Activated CD4-positive, alpha-beta T cell treated with anti-CD3 and anti-CD28 coated beads, Interleukin-10, Interleukin-2, amounts not matched to agents 100 ng/mL and 50 ng/mL, durations not matched to agents 16 hours and 8 hours (primary cell): ENCODE measurements at places on chromosomes 5 and 9.

DNA sequence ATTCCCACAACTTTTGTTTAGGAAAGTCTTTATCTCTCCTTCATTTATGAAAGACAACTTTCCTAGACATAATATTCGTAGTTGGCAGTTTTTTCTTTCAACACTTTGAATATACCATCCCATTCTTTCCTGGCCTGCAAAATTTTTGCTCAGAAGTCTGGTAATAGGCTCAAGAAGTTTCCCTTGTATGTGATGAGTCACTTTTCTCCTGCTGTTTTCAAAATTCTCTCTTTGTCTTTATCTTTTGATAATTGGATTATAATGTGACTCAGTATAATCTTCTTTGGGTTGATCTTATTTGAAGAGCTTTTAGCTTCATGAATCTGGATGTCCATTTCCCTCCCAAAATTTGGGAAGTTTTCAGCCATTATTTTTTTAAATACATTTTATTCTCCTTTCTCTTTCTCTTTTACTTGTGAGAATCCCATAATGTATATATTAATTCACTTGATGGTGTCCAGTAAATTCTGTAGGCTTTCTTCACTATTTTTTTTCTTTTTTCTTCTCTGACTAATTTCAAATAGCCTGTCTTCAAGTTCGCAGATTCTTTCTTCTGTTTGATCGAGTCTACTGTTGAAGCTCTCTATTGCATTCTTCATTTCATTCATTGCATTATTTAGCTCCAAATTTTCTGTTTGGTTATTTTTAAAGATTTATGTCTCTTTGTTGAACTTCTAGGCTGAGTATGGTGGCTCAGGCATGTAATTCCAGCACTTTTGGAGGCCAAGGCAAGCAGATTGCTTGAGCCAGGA lies 37.3 kb upstream of the CKS2 start:
- DNase-seq: no peak

DNA sequence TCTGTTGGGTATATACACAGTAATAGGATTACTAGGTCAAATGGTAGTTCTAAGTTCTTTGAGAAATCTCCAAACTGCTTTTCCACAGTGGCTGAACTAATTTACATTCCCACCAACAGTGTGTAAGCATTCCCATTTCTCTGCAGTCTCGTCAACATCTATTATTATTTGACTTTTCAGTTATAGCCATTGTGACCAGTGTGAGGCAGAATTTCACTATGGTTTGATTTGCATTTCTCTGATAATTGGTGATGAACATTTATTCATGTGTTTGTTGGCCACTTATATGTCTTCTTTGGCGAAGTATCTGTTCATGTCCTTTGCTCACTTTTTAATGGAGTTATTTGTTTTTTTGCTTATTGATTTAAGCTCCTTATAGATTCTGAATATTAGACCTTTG lies 596.2 kb upstream of the DAB2 start:
- DNase-seq: no peak

GRCh38 chr5:27130587-27130986 lies 92.2 kb upstream of the CDH9 start:
- no peak for DNase-seq

DNA sequence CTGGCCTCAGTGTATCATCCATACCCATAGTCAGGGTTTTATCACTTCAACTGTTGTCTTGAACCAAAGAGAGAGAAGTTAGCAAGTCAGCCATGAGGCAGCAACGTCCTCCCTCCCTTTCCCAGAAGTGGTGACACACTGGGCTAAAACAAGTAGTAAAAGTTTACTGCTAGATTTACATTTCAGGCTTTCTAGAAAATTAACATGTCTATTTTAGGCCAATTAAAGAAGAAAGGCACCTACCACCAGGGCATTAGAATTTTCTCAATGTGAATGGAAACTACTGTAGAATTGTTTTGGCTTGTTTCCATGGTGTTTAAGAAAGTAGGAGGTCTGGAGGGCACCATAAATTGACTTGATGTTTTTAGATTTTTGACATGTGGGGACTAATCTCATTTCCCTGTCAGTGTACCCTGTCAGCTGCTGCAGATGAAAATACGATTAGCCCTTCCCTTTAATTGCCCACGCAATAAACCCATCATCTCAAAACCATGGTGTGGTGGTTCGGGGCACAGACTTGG lies 121.8 kb upstream of the ELL2 start:
- peak; percentile 44 for DNase-seq

GRCh38 chr5:71887680-71888079 lies 168.6 kb downstream of the CARTPT start:
- peak; percentile 78 for DNase-seq

DNA sequence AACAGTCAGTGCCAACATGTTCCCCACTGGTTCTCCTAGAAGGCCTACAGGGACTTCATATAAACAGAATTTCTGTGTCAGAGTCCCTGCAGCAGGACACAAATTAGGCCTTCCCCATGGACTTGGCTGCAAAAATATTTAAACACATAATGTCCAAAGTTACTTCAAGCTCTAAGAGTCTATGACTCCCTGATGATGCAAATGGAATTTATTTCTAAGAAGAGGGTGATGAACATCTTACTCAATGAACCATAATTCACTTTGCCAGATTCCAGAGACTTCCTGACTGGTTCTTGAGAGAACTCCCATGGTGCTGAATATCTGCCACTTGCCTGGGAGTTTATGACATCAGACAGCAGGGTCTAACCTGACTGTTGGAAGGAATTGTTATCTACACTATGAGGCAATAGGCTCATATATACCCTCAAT lies 32.7 kb upstream of the ADRA1B start:
- no peak for DNase-seq

- DNase-seq: no peak
These were observed 22.8 kb upstream of the RPL26L1 start for GRCh38 chr5:172936401-172936800.

DNA sequence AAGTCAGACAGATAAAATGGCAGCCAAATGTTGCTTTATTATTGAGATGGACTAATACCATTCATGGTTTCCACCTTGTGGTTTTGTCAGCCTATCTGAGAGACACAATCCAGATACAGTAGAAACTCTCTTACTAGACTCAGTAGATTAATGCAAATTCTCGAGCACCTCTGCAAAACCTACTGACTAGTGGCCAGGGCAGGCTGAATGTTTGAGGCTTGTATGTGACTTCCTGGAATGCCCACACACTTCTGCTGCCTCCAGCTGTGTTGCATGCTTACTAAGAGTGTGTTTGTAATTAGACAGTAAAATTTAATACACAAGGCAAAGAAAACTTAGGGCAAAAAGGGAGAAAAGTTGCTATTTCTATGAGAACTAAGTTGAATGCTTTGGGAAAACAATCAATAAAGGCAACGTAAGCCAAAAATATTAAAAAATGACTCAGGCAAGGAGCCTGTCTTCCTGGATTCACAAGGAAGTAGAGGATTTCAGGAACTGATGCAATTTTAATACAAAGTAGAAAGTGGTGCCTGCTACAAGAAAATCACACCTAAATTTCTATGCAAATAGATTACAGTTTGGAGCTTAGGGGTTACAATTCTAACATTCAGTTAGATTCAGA lies 30.2 kb upstream of the CCNG1 start:
- DNase-seq: no peak

GRCh38 chr5:167912941-167913665 lies 378.3 kb upstream of the WWC1 start:
- DNase-seq: no peak

- DNase-seq: no peak
These were observed 62.9 kb downstream of the INSL6 start for GRCh38 chr9:5122516-5122915.

DNA sequence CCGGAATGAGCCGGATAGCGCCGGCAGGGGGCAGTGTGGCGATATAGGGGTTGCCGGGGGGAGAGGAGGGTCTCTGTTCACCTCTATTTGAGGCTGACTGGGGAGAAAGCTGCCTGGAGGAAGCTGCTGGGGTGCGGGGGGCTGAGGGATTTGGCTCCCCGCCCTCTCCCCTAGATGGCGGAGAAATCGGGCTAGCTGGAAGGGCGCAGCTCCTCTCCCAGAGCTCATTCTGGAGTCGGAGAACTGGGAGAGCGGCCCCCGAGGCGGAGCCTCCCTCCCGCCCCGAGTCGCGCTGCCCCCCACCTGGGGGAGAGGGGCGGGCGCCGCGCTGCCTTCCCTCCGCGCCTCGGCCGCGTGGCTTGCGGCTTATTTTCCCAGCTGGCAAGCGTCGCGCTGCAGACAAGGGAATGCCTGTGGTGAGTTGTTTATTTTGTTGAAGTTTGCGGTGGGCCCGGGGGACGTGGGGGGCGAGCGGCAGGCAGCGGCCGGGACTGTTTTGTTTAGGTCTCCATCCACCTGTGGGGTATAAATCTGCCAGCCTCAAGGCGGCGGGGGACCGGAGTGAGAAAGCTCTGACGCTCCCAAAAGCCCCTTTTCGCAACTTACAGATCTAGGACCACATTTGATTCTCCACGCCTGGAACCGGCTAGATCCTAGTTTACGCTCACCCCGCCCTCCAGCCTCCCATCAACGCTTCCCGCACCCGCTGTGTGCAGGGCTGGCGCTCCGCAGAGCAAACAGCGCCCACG lies 4.1 kb upstream of the RGMB start:
- DNase-seq: peak; percentile 41

- peak; percentile 33 for DNase-seq
These were observed 155.8 kb upstream of the ZNF608 start for GRCh38 chr5:124902097-124902821.

GRCh38 chr5:142692321-142692894 lies 6.5 kb upstream of the FGF1 start:
- DNase-seq: no peak

- DNase-seq: no peak
These were observed 206.5 kb downstream of the PAX5 start for GRCh38 chr9:36827593-36827992.

GRCh38 chr5:142981886-142982820 lies 212.0 kb downstream of the ARHGAP26 start:
- DNase-seq: no peak

GRCh38 chr9:14096258-14096922 lies 217.6 kb downstream of the NFIB start:
- DNase-seq: no peak

- no peak for DNase-seq
These were observed 10.9 kb upstream of the CARNMT1 start for GRCh38 chr9:75039009-75039408.

DNA sequence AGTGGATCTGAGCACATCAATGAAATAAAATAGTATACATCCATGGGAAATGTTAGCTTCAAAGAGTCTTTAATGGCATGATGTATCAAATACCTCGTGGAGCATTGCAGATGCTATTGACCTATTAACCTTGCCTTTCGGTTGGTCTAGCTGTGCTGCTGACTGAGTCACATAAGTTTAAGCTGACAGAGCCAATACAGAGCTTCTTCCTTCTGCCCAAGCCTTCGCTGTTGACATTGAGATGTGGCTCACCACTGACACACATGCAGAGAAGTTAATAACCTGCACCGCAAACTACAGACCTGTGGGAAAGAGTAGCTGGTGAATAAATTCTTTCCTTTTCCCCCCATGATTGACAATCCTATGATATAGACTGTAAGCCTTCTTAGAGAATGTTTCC lies 78.2 kb downstream of the LURAP1L start:
- no peak for DNase-seq

DNA sequence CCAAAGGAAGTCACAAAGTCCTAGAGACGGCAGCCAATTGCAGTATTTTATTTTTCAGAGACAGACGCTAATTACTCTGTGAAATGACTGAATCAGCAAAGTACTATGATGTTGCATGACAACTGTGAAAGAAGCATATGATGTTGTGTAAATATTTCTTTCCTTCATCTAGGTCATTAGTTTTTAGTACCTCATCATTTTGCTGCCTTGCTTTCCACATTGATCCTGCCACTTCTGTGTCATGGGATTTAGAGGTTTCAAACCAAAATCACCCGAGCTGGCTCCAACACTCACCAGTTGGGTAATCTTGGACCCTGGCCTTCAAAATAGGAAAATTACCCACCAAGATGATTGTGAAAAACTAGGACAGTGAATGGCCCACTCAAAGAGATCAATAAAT lies 585.2 kb downstream of the ACTL7B start:
- no peak for DNase-seq

DNA sequence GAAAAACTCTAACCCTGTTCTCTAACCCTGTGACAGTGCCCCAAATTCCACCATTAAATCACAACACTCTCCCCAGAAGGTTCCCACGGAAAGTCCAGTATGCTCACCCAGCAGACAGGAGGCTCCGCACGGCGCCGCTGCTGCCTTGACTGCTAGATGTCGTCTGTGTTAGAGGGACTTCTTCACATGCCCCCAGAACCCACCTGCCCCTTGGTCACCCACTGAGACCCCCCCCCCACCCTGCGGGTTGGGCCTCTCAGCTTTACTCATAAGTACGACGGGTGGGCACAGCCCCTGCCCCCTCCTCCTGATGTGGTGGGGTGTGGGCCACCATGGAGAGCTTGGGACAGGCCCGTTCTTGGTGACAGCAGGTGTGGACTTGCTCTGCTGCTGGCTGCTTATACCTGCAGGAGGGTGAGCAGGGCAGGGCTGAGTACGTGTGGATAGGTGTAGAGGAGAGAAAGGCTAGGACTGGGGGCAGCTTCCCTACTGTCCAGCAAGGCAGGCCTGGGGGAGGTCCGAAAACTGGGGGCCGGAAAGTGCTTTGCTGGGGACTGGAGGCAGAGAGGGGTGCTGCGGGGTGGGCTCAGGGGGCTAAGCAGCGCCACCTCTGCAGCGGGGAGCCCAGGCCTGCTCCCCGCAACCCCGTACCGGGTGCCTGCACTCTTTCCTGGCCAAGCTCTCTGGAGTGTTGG lies 57.5 kb upstream of the OLFM1 start:
- no peak for DNase-seq

- DNase-seq: peak; percentile 44
These were observed 1.0 kb downstream of the ANKH start for GRCh38 chr5:14870337-14871213.

DNA sequence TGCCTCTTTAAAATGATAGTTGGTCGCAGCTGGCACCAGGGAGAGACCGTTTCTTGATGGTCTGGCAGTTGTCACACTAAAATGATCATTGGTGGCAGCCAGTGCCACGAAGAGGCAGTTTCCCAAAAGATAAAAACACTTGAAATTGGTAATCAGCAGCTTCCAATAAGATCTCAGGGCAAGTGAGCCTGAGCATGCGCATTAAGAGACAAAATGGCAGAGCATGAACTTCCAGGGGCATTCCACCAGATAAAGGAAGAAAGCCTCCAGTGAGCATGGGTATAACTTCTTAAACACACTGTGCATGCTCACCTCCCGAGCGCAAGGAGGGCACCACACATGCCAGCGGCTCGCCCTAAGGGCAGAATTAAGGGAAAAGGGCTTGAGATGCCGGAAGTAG lies 1594.2 kb upstream of the CDH9 start:
- DNase-seq: no peak

DNA sequence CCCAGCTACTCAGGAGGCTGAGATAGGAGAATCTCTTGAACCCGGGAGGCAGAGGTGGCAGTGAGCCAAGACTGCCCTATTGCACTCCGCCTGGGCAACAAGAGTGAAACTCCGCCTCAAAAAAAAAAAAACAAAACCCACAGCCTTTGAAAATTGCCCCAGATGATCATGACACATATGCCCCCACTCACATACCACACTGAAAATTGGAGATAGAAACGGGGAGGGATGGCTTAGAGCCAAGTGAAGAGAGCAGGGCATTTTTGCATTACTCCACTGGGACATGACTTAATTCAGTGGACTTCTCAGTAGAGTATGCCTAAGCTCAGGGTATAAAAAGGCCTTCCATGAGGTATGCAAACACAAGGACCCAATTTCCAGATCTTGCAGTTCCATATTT lies 309.3 kb downstream of the BNC2 start:
- no peak for DNase-seq

GRCh38 chr5:16050414-16050813 lies 129.2 kb downstream of the MARCHF11 start:
- no peak for DNase-seq

- DNase-seq: no peak
These were observed 139.4 kb upstream of the LMX1B start for GRCh38 chr9:126474206-126474765.

GRCh38 chr5:111655169-111655924 lies 101.6 kb downstream of the NREP start:
- DNase-seq: no peak
